ENCODE measurements at places on chromosomes 5 and 9.

DNA sequence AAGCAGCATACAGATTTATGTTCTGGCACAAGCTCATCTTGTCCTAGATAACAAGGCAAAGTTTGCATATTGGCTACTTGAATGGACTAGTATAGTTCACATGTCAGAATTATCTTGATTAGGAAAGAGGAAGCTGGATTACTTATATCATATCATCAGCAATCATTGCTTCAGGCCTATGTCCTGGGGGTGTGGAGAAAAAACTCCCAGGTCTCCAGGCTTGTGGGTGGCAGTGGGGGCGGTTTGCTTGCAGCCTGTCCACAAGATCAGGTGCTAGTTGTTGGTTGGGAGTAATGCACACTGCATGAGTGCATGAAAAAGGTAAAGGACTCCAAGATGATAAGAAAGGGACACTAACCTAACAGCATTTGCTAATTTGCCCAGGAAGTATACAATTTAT, 326.4 kb upstream of the PDE4D start:
- DNase-seq: no peak

DNA sequence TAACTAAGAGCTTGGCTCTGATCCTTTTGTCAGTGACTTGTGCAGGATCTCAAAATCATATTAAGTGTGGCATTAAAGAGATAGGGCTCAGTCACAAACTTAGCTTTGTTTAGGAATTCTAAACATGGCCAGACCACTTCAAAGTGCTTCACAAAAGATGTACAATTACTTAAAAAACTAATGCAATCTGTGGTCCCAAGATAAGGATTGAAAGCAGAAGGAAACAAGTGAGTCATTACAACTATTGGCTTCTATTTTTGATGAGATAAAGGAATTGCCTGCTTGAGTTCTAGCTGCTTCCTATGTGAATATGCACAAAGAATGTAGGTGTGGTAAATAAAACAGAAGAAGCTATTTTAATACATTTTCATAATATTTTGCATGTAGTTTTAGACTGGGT, 44.9 kb upstream of the SLC12A2 start:
- no peak for DNase-seq

- DNase-seq: no peak
These were observed 1.1 kb downstream of the HEXB start for GRCh38 chr5:74685979-74686631.

GRCh38 chr5:73591102-73591695, 25.7 kb downstream of the UTP15 start:
- peak; percentile 66 for DNase-seq

GRCh38 chr9:98694943-98695342, 13.8 kb downstream of the GABBR2 start:
- DNase-seq: no peak

GRCh38 chr5:1886846-1887587, 4.3 kb upstream of the IRX4 start:
- DNase-seq: no peak

- DNase-seq: no peak
These were observed 22.8 kb upstream of the GHR start for GRCh38 chr5:42400474-42400873.

- no peak for DNase-seq
These were observed 166.4 kb upstream of the PIK3R1 start for GRCh38 chr5:68049053-68049713.

DNA sequence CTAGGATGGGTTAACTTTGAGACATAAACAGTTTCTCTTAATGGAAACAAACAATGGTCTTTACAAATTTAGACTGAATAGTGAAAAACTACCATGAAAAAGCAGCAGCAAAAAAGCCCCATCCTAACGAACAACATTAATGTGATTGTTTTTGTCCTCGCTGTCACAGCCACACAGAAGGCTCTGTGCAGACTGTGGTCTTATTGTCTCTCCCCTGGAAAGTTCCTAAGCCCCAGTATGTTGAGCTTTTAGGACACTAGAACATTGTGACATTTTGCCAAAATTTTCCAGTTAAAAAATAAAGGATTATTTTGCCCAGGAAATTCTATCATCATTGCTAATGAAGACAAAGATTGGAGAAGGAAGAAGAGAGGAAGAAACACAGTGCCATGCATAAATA, 12.6 kb upstream of the SOWAHA start:
- DNase-seq: no peak

DNA sequence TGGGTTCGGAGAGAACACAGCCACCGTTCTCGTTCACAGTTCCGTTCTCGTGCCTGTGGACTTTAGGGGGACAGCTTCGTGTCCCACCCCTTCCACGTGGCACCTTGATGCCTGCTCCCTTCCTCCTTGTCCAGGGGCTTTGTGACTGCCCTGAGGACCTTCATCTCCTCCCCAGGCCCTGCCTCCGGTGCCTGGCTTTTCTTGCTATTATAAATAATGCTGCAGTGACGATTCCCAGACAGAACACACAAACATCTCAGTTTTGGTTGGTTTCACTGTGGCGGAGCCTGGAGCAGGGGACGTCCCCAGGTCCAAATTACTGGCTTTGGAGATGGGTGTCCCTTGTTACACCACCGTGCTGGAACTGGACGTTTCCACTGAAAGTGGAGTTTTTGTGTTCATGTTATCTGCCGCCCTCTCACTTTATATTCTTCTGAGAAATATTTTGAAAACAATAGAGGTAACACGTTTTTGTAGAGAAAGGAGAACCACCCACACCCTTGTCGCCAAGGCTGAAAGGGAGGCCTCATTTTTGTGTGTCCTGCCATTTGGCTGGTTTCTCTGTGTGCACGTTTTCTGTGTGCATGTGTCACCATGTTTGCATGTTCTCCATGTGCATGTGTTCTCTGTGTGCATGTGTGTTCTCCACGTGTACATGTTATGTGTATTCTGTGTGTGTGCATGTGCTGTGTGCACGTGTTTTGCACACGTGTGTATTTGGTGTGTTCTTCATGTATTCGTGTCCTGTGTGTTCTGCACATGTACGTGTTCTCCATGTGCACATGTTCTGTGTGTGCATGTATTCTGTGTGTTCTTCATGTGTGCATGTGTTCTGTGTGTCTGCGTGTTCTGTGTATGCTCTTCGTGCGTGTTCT, 24.2 kb downstream of the WNK2 start:
- DNase-seq: no peak

DNA sequence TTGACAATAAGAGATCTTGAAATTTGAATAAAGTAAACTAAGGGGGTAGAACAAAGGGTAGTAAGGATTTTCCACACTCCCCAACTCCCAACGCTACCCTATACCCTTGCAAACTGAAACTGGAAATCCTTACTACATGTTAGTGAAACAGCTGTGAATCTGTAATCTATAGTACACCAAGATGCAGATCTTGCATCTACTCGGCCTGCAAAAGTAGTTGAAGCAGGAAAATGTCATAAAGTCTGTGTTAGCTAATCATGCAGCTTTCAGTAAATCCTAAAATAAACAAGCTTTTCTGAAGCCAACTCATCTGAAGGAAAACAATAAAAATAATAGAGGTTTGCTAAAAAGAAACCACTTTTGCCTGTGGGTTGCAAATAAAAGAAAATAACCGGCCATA, 1242.0 kb upstream of the ACO1 start:
- no peak for DNase-seq

GRCh38 chr9:76630916-76631315, 133.3 kb upstream of the PCA3 start:
- DNase-seq: no peak

DNA sequence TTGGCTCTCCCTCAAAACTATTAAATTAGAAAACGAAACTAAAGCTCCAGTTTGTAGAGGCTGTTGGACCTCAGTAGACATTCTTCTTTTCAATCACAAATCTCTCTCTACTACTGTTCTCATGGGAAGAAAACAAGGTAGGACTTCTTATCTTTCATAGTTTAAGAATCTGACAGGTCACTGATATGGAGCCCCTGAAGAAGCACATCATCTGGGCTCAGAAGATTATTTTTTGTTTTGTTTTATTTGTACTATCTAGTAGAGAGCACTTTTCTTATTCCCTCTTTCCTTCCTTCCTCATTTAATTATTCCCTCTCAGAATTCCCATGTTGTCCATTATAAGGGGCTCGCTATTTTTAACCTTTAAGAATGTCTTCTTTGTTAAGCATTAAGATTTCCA, 26.3 kb downstream of the STARD4 start:
- DNase-seq: no peak

DNA sequence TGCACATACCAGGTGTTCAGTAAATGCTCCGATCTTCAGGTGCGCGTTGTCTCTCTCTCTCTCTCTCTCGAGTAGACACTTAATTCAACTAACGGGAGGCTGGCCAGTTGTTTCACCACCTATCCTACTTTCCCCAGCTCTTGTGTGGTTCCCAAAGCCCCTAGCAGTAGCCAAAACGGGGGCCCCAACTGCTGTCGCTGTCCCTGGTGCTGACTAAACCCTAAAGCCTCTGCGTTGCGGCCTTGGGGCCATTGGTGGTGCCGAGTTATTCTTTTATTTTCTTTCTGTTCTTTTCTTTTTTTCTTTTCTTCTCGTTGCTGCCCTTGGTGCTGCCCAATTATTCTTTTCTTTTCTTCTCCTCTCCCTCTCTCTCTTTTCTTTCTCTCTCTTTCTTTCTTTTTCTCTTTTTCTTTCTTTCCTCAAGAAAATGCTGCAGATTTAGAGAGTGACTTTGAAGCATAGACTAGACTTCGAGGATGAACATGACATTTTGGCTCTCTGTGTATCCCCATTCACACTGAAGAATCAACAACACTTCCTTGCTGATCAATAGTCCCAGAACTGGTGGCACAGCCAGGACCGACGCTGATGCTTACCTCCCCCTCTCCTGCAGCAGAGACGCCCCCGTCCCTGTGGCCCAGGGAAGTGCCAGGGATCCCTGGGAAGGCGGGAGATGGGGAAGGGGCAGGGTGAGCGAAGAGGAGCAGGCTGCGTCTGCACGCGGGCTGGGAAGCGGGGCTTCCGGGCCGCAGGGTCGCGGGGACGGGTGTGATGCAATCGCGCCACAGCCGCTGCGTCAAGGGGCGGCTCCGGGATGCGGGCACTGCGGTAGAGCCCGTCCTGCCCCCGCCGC, at the start of gene FBLL1:
FBLL1 (plus strand) TSS at position 785 of the 853 bp plus-strand sequence. CDS start 200 bp downstream, outside the sequence.
- DNase-seq: peak; percentile 7

GRCh38 chr9:98225015-98225442, 30.4 kb downstream of the TBC1D2 start:
- no peak for DNase-seq

DNA sequence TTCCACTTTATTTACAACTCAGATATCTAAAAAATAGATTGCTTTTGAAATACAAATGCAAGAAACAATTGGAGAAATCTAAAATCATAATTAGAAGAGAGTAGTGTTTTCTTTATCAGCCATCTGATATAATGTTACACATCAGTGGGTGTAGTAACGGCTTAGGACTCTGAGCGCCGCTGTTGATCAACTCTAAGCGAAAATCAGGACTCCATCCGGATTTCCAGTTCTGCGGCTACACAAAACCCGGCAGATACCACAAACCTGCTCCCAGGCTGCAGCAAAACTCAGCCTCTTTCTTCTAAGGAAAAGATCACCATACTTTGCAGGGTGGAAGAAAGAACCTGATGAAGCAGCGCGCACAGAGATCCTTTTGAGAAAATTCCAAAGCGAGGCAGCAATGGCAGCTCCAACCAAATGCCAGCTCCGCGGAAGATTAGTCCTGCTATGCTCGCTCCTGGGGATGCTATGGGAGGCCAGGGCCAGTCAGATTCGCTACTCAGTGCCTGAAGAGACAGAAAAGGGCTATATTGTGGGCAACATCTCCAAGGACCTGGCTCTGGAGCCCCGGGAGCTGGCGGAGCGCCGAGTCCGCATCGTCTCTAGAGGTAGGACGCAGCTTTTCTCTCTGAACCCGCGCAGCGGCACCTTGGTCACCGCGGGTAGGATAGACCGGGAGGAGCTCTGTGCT, at the start of gene PCDHGA9:
PCDHGA9 (plus strand) TSS at position 226 of the 691 bp plus-strand sequence; CDS start at position 401, 175 bp downstream.
- DNase-seq: no peak

GRCh38 chr5:44691802-44692201, 116.9 kb upstream of the MRPS30 start:
- no peak for DNase-seq

DNA sequence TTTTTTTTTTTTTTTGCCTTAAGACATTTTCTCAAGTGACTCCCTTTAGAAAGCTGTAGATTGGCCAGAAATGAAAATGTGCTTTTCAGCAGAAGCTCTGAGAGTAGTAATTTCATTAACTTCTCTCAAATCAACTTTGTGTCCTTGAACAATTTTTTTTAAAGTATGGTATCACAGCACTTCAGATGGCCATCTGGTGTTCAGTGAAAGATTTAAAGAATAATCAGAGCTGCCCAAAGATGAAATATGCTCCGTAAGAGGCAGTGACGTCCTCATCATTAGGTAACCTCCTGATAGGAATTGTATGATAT, 43.0 kb upstream of the PCAT7 start:
- DNase-seq: no peak

- no peak for DNase-seq
These were observed 6.1 kb upstream of the C5orf58 start for GRCh38 chr5:170226661-170227060.

DNA sequence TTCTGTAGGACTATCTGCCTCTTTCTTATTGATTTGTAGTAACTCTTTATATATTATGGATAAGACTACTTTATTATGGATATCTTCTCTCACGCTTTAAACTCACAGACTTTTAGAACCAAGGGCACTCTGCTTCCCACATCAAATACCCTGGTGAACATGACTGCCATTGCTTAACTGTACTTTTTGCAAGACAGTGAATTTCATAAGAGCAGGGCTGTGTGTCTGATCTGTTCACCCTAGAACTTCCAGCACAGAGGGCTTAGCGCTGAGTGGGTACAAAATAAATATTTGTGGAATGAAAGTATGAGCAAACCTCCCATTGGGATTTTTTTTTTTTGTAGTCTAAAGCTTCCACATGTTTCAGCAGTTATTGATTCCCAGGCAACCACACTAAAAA, 84.8 kb downstream of the CFAP77 start:
- no peak for DNase-seq

- DNase-seq: no peak
These were observed 2.1 kb upstream of the CAMK2A start for GRCh38 chr5:150291388-150292385.

- peak; percentile 7 for DNase-seq
These were observed at the start of gene IGFBPL1 for GRCh38 chr9:38423973-38424843. IGFBPL1 (minus strand) TSS chr9:38424454; CDS start chr9:38424424, 30 bp downstream.

GRCh38 chr9:69599232-69599971, 72.8 kb downstream of the APBA1 start:
- no peak for DNase-seq

DNA sequence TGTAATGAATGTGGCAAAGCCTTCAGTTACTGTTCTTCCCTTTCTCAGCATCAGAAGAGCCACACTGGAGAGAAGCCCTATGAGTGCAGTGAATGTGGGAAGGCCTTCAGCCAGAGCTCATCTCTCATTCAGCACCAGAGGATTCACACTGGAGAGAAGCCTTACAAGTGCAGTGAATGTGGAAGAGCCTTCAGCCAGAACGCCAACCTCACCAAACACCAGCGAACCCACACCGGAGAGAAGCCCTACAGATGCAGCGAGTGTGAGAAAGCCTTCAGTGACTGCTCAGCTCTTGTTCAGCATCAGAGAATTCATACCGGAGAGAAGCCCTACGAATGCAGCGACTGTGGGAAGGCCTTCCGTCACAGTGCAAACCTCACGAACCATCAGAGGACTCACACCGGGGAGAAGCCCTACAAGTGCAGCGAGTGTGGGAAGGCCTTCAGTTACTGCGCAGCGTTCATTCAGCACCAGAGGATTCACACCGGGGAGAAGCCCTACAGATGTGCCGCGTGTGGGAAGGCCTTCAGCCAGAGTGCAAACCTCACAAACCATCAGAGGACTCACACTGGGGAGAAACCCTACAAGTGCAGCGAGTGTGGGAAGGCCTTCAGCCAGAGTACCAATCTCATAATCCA, 6.8 kb downstream of the RPL12 start:
- DNase-seq: no peak
